ENCODE measurements at places on chromosomes 13 and 19.

GRCh38 chr13:45064889-45065288, 55.4 kb upstream of the GTF2F2 start:
- peaks cover 2% of the 10 kb centered on the region for H3K27me3 ChIP-seq
- no peak overlapping the region for H3K27ac ChIP-seq
- no peak for DNase-seq
- H3K36me3 ChIP-seq = no peaks in the 10 kb centered on the region
- no peaks in the 10 kb centered on the region for H3K4me1 ChIP-seq

- no peaks in the 10 kb centered on the region for H3K27me3 ChIP-seq
- peaks cover 13% of the 10 kb centered on the region for H3K4me1 ChIP-seq
- peak overlapping the region; percentile 67 for H3K27ac ChIP-seq
- peak overlapping the region; percentile 73 for H3K4me3 ChIP-seq
- H3K36me3 ChIP-seq = no peaks in the 10 kb centered on the region
Observed at GRCh38 chr19:6199240-6199994, 64.0 kb downstream of the ACSBG2 start.

GRCh38 chr19:21432590-21432989, 35.7 kb downstream of the ZNF493 start:
- H3K27ac ChIP-seq = no peak overlapping the region
- no peaks in the 10 kb centered on the region for H3K36me3 ChIP-seq
- DNase-seq = no peak
- H3K4me1 ChIP-seq = no peaks in the 10 kb centered on the region
- no peak overlapping the region for H3K4me3 ChIP-seq

DNA sequence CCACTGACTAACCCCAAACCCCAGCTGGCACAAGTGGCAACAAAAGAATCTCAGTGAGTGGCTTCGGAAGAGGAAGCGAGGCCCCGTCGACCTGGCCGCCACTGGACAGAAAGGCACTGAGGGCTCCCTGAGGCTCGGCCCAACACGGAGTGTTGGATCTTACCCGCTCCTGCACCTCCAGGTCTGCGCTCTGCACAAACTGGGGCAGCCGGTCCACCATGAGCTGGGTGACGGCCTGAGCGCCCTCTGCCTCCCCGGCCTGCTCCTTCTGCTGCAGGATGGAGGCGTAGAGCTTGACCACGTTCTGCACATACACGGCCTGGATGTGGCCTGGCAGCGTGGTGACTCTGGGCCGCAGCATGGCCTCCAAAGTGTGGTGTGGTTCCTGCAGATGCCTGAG, 21.7 kb downstream of the IZUMO4 start:
- H3K27ac ChIP-seq = no peak overlapping the region
- H3K4me3 ChIP-seq = no peak overlapping the region
- H3K27me3 ChIP-seq = no peaks in the 10 kb centered on the region
- no peaks in the 10 kb centered on the region for H3K4me1 ChIP-seq
- no peak for DNase-seq
- peaks cover 80% of the 10 kb centered on the region for H3K36me3 ChIP-seq

DNA sequence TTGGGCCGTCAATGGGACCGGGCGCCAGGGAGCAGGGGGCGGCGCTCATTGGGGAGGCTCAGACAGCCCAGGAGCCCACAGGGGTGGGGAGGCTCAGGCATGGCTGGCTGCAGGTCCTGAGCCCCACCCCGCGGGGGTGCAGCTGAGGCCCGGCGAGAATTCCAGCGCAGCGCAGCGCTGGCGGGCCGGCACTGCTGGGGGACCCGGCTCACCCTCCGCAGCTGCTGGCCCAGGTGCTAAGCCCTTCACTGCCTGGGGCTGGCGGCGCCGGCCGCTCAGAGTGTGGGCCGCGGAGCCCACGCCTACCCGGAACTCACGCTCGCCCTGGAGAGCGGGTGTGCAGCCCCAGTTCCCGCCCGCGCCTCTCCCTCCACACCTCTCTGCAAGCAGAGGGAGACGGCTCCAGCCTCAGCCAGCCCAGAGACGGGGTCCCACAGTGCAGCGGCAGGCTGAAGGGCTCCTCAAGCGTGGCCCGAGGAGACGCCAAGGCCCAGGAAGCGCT, 1227.4 kb downstream of the PCDH17 start:
- no peaks in the 10 kb centered on the region for H3K27me3 ChIP-seq
- no peak overlapping the region for H3K27ac ChIP-seq
- no peak overlapping the region for H3K4me3 ChIP-seq

- H3K27me3 ChIP-seq = peaks cover 8% of the 10 kb centered on the region
- H3K4me3 ChIP-seq = no peak overlapping the region
- H3K36me3 ChIP-seq = no peaks in the 10 kb centered on the region
- no peaks in the 10 kb centered on the region for H3K4me1 ChIP-seq
Observed at GRCh38 chr13:46544208-46544607, 8.8 kb upstream of the LRCH1 start.

- H3K4me3 ChIP-seq = no peak overlapping the region
- DNase-seq = no peak
- no peaks in the 10 kb centered on the region for H3K36me3 ChIP-seq
Observed at GRCh38 chr13:90947976-90948375, 399.5 kb upstream of the MIR17HG start.
